ENCODE measurements at places on chromosomes 16 and 17. TPM values are rescaled to one million over a fixed set of nuclear protein-coding genes. Genes with fewer than 3 reads are reported as not detected.

Gene NOL3
- 4.1 TPM for total RNA-seq

Gene LASP1
- 49.4 TPM for total RNA-seq

Gene SULT1A4
- 0.94 TPM for total RNA-seq

Gene USP43
- 3.6 TPM for total RNA-seq

Gene PDIA2
- total RNA-seq: 6.4 TPM

Gene SOX9
- total RNA-seq: 25.4 TPM

Gene ACBD4
- total RNA-seq: 3.0 TPM

Gene HOXB6
- total RNA-seq: not detected

DNA sequence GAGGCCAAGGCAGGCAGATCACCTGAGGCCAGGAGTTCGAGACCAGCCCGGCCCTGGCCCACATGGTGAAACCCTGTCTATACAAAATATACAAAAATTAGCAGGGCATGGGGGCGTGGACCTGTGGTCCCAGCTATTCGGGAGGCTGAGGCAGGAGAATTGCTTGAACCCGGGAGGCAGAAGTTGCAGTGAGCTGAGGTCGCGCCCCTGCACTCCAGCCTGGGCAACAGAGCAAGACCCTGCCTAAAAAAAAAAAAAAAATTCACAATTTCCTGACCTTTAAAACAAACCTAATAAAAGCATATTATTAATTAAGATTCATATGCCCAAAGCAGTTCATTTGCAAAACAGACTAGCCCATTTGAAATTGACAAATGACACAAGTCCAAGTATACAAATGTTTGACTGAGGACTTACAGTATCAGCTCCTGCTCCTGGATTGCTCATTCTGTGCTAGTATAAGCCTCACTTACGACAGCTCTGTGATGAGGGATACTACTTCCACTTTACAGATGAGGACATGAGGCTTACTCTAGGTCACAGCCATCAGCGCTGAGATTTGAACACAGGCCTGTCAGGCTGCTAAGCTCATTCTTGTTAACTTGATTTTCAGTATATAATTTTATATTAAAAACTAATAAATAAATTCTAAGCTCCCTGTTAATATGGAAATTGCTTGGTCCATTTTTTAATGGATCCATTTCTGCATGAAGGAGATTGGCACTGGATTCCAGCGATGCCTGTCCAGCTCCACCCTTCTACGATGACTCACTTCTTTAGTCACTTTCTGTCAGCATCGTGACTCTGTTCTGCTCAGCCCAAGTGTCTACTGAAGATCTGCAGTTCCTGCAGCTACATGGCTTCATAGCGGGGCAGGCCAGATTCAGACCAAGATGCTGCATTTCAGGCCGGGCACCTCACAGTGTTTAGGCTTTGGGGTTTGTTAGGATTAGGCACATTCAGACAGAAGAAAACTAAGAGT is 88.2 kb downstream of the WDR59 start:
- DNase-seq: peak; percentile 7

- DNase-seq: no peak
These were observed 83.8 kb upstream of the PMFBP1 start for GRCh38 chr16:72255786-72256185.

DNA sequence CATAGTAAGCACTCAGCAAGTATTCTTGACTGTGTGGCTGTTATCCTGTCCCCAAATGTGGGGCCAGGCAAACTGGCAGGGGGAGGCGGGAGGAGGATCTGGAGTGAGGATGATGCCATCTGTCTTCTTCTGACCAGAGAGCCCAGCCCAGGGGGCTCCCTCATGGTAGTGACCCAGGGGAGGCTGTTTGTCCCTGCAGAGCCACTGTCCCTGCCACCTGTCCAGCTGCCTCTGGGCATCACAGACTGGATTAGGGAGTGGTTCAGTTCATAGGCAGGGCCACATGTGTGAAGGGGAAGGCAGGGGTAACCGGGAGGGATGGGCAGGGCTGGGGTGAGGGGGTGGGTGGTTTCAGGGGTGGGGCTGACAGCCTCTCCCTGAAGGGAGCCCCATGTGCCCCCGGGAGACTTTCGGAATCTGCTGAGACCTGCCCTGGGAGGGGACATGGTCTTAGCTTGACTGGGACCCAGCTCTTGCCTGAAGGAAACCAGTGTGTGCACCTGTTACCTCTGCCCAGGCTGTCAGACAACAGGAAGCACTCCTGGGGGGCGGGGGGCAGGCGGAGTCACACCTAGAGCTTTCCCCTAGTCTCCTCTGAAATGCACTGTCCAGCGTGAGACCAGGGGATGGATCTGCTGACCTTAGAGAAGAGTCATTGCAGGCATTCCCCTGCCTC is 15.2 kb downstream of the ARHGAP23 start:
- no peak for DNase-seq

- DNase-seq: peak; percentile 84
These were observed 2.4 kb upstream of the SOCS7 start for GRCh38 chr17:38349097-38349730.

GRCh38 chr16:89365044-89365467 is 125.3 kb downstream of the ANKRD11 start:
- DNase-seq: no peak
